ENCODE measurements at places on chromosomes 4 and X. TPM values are rescaled to one million over a fixed set of nuclear protein-coding genes. Genes with fewer than 3 reads are reported as not detected.

Gene CLDN22
- total RNA-seq: not detected

Gene BEND4
- not detected for total RNA-seq

Gene RIPPLY1
- not detected for total RNA-seq

Gene CDK16
- 109 TPM for total RNA-seq

Gene SPANXN4
- not detected for total RNA-seq

Gene SYNPO2
- 1.1 TPM for total RNA-seq

Gene ACTRT1
- not detected for total RNA-seq

Gene AADAT
- total RNA-seq: 8.9 TPM

Gene NALF2
- total RNA-seq: 5.8 TPM

Gene MAGEE1
- 4.9 TPM for total RNA-seq

Gene NONO
- 341 TPM for total RNA-seq

Gene FGFBP1
- total RNA-seq: 4.3 TPM

Gene TRAPPC2
- 10.5 TPM for total RNA-seq

Gene SRPX
- 6.1 TPM for total RNA-seq

Gene IL1RAPL2
- total RNA-seq: not detected

Gene DOK7
- total RNA-seq: 0.95 TPM

Gene CD40LG
- not detected for total RNA-seq

Gene ZCCHC12
- total RNA-seq: 0.19 TPM

Gene NUDT11
- 3.2 TPM for total RNA-seq

Gene SAP30
- 22.9 TPM for total RNA-seq

Gene LEF1
- total RNA-seq: 0.17 TPM

Gene DUX4
- not detected for total RNA-seq

Gene ETDA
- total RNA-seq: not detected

Gene ANXA5
- 491 TPM for total RNA-seq

Gene PARM1
- total RNA-seq: 0.72 TPM

Gene PAGE5
- not detected for total RNA-seq

Gene CFP
- 0.37 TPM for total RNA-seq

Gene CPZ
- total RNA-seq: 0.21 TPM

Gene GUCY1A1
- total RNA-seq: not detected

Gene TIGD2
- 4.2 TPM for total RNA-seq

Gene MAGEA6
- total RNA-seq: 12.9 TPM

Gene CYP2U1
- 2.0 TPM for total RNA-seq
